ENCODE measurements at places on chromosomes 6 and 20. TPM values are rescaled to one million over a fixed set of nuclear protein-coding genes. Genes with fewer than 3 reads are reported as not detected.

ULBP2 gene
- total RNA-seq, result 7.3 TPM

GRCh38 chr6:110020888-110021287 lies 42.8 kb downstream of the GPR6 start:
- DNase-seq, result no peak

- DNase-seq, result no peak
Observed at GRCh38 chr6:38499529-38500096, 140.1 kb downstream of the BTBD9 start.

DNA sequence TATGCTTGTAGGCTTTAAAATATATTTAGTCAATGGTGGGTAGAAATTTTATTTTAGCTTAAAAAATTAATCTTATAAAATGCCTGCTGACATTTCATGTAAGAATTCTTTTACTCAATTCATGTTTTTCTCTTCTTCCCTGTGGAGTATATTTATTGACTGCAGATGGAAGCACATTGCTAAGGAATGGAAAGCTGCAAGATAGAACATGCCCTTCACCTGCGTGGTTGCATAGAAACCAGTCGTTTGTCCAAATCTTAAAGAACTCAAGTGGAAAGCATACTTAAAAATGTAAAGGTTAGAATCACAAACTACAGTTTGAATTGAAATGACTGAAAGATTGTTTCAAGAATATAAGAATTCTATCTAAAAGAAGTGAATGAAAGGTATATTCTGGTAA lies 30.7 kb downstream of the C6orf163 start:
- no peak for DNase-seq

- no peak for DNase-seq
Observed at GRCh38 chr6:14922706-14923460, 323.0 kb upstream of the JARID2 start.

DNA sequence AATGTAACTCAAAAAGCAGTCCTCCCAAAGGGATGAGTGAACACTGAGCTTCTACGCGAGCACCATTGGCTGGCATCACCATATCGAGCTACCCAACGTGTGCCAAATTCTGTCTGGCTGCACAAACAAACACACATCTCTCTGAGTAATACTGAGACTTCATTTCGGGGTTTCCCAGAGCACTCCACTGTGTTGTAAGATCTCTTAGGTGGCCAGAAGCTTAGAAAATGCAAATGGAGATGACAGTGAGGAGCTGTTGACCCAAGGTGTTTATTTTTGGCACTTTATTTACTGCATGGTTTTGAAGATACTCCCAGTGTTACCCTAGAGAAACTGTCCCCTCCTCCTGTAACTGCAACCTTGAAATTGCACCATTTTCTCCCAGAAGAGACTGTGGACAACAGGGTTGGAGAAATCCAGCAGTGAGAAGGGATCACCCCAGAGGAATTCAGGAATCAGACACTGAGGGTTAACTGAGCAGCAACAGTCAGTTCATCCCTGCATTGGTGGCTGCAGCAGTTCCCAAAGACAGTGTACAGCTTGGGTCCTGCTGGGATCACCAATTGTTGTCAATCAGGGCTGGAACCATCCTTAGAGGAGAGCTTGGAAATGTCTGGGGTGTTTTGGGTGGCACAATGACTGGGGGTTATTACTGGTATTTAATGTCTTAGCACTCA lies 1.0 kb upstream of the RIPOR2 start:
- DNase-seq, result no peak
